ENCODE measurements at places on chromosomes 7 and 10.

DNA sequence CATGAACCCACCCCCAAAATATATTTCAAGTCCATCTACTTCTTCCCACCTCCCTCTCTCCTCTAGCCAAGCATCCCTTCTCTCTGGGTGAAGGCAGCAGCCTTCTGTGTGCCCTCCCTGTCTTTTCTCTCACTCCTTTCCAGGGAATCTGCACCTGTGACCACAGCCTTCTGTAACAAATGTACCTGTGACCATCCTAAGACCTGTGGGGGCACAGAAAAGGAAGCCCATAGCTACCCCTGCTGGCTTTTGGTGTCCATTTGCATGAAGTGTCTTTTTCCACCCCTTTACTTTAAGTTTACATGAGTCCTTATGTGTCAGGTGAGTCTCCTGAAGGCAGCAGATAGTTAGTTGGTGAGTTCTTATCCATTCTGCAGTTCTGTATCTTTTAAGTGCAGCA is 2.0 kb upstream of the TBXAS1 start:
- DNase-seq: no peak

GRCh38 chr7:117231047-117231359 is 91.9 kb downstream of the WNT2 start:
- no peak for DNase-seq

- DNase-seq: no peak
Measured at GRCh38 chr7:123674399-123675180, 18.9 kb downstream of the LMOD2 start.

- peak; percentile 37 for DNase-seq
Measured at GRCh38 chr10:91247360-91248111, 27.1 kb downstream of the PCGF5 start.

DNA sequence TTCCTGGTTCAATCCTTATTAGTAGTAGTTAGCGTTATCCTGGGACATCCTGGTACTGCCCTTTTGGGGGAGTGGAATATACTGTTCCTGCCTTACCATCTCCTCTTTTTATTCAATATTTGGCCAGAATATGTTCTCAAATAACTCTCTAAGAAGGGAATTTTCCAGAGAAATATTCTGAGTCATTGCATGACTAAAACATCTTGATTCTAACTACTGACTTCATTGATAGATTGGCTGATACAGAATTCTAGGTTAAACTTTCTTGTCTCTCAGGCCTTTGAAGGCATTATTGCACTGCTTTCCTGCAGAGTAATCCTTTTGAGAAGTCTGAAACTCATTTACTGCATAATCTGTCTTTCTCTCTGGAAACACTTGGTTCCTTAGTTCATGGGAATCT is 275.5 kb upstream of the DGKB start:
- no peak for DNase-seq

DNA sequence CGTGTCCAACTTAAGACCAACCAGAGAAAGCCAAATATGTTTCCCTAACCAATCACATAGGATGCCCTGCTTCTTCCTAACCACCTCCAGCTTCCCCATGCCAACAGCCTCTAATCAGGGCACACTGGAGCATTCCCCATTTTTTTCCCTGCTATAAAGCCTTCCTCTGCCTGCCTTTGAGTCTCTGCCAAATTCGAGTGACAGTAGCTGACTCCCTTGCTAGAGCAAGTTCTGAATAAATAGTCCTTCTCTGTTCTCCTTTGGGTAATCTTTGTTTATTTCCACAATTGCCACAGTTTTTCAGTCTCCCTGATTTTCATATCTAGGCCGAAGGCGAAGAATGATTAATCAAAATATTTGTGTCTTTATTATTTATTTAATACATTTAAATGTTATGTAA is 96.7 kb downstream of the ANLN start:
- DNase-seq: no peak

DNA sequence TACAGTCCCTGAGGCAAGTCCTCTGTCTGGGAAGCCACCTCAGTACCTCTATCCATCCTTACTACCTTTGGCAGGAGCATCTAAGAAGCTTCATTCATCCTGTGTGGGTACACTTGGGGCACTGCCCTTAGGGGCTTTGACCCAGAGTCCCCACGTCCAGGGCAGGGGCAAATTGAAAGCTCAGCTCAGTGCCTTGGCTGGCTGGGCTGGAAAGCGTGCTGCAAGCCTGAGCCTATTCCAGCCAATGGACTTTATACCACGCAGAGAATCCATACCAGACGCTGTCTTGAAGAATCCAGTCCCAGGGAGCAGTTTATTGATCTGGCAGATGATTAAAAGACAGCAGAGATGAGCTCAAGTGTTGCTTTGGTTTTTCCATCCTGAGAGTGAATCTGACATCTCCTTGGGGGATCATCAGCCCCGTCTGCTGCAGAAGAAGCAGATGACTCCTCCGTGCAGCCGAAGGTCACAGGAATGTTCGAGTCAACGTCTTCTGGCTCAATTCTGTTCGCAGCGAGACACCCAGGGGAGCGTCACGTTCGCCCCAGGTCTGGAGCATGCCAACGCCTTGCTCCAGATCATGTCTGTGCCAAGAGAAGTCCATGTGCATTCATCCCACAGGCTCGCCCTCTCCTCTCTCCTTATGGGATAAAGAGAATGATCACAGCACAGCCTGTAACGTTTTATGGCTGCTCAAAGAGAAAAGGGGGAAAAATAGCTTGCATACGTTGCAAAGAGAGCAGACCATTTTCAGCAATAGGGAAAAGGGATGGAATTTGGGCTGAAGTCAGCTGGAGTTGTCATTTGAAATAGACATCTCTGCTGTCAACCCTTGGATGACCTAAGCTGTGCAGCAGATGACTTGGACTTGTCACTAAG is 35.8 kb upstream of the LYZL1 start:
- no peak for DNase-seq

GRCh38 chr10:22850541-22850940 is 77.3 kb upstream of the ARMC3 start:
- no peak for DNase-seq

DNA sequence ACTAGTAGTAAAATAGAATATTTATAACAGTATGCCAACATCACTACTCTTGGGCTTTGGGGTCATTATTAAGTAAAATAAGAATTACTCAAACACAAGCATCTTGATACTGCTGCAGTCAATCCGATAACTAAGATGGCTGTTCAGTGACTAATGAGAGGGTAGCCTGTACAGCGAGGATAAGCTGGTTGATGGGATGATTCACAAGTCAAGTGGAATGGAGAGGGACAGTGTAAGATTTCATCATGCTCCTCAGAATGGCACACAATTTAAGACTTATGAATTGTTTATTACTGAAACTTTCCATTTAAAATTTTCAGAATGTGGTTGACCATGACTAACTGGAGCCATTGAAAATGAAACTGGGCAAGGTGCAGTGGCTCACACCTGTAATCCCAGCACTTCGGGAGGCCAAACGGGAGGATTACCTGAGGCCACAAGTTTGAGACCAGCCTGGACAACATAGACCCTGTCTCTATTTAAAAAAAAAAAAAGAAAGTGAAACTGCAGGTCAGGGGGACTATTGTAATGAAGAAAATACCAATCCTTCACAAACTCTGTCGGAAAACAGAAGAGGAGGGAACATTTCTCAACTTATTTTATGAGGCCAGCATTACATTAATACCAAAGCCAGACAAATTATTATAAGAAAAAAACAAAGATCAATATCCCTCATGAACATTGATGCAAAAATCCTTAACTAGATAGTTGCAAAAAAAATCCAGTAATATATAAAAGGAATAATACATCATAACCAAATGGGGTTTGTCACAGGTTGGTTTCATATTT is 11.2 kb downstream of the AVL9 start:
- DNase-seq: peak; percentile 12

GRCh38 chr7:64098-64915 is 128.1 kb upstream of the FAM20C start:
- peak; percentile 90 for DNase-seq

- no peak for DNase-seq
Measured at GRCh38 chr10:5117026-5117425, 22.8 kb downstream of the AKR1C3 start.

- no peak for DNase-seq
Measured at GRCh38 chr7:6317797-6318438, 45.5 kb upstream of the CYTH3 start.

DNA sequence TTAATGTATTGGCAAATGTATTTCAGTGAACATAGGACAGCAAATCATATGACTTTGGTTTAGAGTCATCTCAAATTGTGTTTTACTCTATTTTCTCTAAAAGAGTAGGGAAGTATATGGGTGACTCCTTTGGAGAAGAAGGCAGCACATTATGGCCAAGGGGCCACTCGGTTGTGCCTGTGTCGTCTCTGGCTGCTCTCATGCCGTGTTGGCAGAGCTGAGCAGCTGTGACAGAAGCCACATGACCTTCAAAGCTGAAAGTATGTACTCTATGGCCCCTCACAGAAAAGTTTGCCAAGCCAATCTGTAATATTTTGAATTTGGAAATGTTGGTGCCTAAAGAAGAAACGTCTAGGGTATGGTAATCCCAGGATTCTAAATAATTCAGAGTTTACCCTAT is 47.5 kb downstream of the TASOR2 start:
- no peak for DNase-seq

- no peak for DNase-seq
Measured at GRCh38 chr10:103837370-103838069, 17.9 kb downstream of the SH3PXD2A start.

- no peak for DNase-seq
Measured at GRCh38 chr7:1464694-1465093, 5.4 kb upstream of the MICALL2 start.

DNA sequence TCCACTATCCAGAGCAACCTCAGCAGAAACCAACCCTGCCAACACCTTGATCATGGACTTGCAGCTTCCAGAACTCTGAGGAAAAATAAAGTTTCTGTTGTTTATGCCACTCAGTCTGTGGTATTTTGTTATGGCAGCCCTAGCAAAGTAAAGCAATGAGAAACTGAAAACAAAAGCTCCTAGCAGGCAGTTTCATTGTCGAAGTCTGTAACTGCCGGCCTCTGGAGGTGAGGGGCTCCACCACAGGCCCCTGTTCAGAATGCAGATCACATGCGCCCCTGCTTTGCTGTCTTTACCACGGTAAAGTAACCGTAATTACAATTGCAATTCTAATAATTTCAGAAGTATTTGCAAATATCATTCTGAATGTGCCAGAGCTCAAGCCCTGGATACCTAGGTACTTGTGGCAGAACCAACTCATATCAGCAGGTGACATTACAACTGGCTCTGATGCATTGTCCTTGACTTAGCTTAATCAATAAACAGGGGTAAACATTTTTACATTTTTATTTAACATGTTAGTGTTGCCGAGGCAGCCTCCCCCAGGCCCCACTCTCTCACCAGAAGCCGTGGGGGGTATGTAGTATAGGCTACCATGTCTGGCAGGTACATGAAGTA is 193.2 kb downstream of the ELMO1 start:
- no peak for DNase-seq

- DNase-seq: no peak
Measured at GRCh38 chr10:121553511-121554264, 44.6 kb downstream of the FGFR2 start.

- DNase-seq: no peak
Measured at GRCh38 chr10:52056291-52056690, 257.8 kb upstream of the DKK1 start.

DNA sequence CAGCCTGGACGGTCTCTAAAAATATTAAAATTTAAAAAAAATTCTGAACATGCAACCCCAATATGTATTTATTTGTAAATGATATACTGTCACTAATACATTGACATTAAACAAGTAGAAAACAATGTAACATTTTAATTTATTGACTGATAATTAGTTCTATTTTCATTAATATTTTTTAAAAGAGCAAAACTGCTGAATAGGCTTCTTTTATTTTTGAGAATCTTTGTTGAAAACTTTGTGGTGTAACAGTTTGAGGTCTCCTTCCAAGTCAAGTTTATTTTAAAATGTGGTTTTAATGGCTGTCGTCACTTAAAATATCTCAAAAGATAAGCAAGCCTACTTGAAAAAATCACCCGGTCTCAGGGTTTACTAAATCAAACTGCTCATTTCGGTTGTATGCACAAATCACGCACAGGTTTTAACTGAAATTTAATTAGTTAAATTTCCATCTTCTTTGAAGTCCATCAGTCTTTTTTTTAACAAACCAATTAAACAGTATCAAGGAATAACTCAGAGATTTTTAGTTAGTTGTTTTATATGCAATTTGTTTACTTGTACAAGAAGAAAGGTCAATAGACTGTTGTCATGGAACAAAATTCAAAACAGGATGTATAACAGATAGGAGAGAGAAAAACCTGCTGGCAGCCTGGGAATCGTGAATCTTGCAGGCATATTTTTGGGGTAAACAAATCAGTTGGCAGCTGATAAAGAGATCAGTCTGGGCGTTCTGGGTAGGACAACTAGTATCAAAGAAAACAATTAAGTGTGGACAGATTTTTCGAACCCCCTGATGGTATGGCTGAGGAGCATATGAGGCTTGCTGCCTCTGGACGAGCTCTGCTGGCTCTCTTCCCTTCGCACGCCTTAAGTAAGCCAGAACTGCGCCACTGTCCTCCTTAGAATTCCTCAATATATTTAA is 9.7 kb upstream of the EDRF1 start:
- DNase-seq: no peak

All from NCI-H82 (cell line).